ENCODE measurements at places on chromosomes 2 and 18.
A peak's percentile ranks its signal among the peaks of the same experiment; 100 is the strongest.

DNA sequence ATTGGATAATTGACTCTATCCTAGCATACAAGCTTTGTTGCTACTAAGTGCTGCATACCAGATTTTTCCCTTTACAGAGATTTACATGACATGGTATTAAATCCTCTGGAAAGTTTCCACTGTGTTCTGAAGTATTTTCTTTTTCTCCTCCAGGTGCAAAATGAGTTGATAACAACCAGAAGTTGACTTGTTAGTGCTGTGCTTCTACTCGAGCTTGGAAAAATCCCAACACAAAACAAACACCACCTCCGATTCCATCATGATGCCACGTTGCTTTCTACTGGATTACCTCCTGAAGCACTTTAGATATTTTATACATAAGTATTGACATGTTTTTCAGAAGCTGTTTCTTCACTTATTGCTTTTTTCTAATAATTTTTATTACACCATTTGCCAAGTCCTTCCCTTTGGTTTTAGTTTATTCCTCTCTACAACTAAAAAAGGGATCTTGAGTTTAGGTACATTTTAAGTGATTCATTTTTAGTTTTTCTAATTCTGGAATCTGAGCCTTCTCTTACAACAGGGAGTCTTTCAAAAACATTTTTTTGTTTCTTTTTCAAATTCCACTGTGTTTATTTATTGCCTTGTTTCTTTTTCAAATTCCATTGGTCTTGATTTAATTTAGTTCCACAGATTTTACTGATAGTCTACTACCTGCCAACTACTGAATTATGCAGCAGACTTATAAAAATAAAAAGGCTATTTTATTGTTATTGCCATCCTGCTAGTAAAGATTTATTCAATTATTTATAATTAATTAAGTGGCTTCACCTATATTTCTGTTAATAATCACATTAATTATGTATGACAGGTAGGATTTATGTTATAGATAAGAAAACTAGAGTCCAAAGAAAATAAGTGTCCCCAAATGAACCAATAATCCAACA, 143.4 kb downstream of the PPP1R1C start:
- DNase-seq, result no peak

DNA sequence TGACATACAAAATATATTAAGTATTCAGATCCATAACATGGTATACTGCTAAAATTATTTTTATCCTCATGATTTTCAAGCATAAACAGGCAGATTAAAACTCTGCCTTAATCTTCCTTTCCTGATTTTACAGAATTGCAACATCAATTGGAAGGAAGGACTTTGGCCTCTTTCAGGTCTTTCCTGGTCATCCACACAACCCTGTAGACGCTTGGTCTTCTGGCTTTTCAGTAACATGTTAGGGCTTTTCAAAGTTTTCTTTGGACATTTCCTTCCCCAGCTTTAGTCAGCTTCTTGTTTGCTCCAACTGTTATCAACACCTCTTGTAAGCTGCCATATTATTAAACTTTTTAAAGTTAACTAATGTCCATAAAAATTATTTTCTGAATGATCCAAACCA, 1364.9 kb upstream of the NRXN1 start:
- DNase-seq, result no peak

GRCh38 chr2:221610255-221610654, 38.2 kb upstream of the EPHA4 start:
- DNase-seq, result no peak

DNA sequence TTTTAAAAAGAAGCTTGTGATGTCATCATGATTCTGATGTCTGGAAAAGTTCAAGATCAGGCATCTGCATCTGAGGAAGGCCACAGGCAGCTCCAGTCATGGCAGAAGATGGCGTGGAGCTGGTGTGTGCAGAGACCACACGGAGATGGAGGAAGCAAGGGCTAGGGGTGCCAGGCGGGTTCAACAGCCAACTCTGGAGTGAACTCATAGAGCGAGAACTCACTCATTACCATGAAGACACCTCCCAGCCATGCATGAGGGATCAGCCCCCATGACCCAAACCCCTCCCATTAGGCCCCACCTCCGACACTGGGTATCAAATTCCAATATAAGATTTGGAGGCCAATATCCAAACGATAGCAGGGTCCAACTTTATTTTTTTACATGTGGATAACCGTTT, 61.6 kb downstream of the KCNG2 start:
- DNase-seq, result no peak

GRCh38 chr18:51072586-51073313, 42.7 kb downstream of the SMAD4 start:
- DNase-seq, result no peak

DNA sequence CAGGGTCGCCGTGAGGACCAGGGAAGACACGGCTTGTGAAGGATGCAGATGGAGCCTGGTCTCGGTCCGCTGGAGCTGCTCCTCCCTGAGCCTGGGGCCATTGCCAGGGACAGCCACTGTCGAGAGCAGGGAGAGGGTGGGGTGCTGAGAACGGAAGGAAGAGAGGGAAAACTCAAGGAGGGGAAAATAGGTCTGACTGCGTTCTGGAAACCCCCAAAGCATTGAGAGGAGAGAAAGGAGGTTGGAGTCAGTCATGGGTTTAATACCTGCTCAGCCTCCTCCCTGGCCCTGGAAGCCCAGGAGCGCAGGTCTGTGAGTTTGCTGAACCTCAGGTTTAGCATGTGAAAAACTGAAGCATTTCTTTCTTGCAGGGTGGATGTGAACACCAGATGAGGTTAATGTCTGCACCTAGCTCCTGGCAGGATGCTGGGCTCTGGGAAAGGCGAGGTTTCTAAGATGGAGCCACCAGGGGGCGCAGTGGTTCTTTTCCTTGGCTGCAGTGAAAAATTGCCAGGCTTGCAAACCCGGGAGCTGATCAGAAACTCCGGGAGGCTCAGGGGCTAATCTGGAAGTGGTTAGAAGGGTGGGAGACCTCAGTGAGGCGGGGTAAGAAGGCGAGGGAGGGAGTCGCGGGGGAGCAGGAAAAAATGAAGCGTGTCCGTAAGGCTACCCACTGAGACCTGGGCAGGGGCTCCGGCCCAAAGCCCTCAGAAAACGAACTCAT, 33.6 kb upstream of the RNF149 start:
- peak; percentile 72 for DNase-seq

- no peak for DNase-seq
These were observed 188.5 kb upstream of the CDH2 start for GRCh38 chr18:28365411-28365831.

DNA sequence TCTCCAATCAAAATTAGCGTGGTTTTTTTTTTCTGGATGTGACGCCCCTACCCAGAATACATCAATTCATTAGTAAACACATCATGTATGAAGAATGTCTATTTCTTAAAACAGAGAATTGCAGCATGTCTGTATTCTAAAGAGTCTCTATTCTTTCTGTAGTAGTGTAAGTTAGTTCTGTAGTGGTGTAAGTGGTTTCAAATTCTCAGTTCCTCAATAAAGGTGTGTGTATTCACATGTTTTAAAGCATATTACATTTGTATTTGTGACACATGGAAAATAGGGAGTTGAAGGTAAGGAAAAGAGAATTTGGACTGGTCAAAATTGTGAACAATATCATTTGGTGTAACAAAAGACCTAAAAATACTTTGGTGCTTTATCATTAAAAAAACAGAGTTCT, 8.0 kb upstream of the GPR75 start:
- DNase-seq, result no peak

- no peak for DNase-seq
These were observed 100.9 kb downstream of the MTCL1 start for GRCh38 chr18:8806100-8806797.

DNA sequence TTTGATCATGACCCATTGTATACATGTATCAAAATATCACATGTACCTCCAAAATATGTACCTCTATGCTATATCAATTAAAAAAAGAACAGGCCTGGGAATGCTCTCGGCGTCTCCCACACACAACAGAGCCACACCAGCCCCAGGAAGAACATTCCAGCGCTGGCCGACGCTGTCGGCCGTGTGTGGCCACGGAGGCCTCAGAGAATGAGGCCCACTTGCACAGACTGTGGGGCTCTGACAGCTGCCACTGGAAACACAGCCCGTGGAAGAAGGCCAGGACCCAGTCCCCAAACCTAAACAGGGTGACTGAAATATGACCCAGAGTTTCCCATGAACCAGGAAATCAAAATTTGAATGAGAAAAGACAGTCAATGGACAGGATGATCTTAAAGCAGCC, 69.7 kb downstream of the EIPR1 start:
- no peak for DNase-seq

GRCh38 chr2:85905891-85906290, 17.1 kb upstream of the ST3GAL5 start:
- no peak for DNase-seq

- no peak for DNase-seq
These were observed 986.0 kb downstream of the TSN start for GRCh38 chr2:122741403-122741802.

- peak; percentile 25 for DNase-seq
These were observed 10.6 kb upstream of the C2orf74 start for GRCh38 chr2:61151436-61151835.

GRCh38 chr2:2889646-2890045, 488.0 kb downstream of the EIPR1 start:
- no peak for DNase-seq

DNA sequence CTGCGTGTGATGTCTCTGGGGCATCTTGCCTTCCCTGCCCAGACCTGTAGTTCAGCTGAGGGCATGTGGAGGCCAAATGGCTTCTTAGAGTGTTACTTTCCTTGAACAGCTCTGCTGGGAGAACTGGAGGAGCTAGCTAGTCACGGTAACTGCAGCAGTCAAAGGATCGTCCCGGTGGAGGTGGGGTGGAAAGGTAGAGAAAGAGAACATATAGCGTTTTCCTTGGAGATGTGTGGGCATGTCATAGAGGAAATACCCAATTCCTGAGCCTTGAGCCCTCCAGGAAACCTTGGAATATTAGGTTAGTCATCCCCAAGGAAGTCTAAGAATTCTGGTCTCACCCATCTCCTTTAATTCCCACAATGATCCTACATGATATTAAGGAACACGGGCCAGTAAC, 33.5 kb upstream of the IL37 start:
- no peak for DNase-seq

- DNase-seq, result no peak
These were observed 38.2 kb downstream of the MC2R start for GRCh38 chr18:13877157-13877556.

GRCh38 chr2:24822049-24822706, 29.0 kb downstream of the CENPO start:
- no peak for DNase-seq

- DNase-seq, result no peak
These were observed 64.5 kb downstream of the UBR3 start for GRCh38 chr2:169891593-169892298.

GRCh38 chr2:170660409-170660808, 54.7 kb upstream of the SP5 start:
- DNase-seq, result no peak

DNA sequence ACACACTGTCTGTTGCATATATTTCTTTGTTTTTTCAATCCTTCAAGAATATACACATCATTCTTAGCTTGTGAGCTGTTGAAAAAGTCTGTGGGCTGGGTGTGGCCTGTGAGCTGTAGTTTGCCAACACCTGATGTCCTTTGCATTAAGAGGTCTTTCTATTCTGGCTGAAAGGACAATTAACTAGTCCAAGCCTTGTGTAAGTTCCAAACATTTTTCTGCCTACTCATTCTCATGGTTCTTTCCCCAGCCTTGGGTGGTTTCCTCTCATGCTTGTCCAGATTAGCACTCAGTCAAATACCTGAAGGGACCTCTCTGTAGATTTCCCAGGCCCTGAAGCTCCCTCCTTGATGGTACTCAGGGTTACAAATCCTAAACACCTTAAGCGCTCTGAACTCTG, 57.8 kb upstream of the NABP1 start:
- no peak for DNase-seq

GRCh38 chr18:34330308-34330707, 105.6 kb upstream of the NOL4 start:
- no peak for DNase-seq

GRCh38 chr18:48027401-48027963, 97.0 kb upstream of the SMAD2 start:
- DNase-seq, result no peak

GRCh38 chr18:31398191-31398590, 21.6 kb downstream of the DSG4 start:
- DNase-seq, result no peak

DNA sequence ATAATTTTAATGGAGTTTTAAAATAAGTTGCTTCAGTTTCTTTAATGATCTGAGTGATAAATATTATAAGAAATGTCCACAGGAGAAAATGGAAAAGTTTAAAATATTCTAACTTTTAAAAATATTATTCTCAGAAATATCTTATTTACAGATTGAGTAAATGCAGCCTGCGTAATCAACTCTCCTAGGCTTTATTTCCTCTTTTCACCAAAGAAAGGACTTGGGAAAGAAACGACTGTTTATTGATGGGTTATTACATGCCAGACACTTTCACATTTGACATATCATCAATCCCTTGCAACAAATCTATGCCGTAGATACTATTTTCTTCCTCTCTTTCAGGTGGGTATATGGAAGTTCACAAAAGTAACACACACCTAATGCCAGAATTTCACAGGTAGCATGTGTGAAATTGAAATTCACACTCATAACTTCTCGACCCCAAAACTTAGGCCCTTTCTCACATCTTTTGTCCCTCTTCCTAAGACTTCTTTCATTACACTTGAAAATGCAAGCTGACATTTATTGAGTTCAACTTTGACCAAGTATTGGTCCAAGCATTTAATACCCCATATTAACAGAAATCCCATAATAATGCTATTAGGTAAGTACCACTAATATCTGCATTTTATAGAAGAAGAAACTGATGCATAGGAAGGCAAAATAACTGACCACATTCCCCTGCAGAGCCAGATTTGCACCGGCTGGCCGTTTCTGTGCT, 49.2 kb downstream of the MYOM1 start:
- DNase-seq, result no peak

DNA sequence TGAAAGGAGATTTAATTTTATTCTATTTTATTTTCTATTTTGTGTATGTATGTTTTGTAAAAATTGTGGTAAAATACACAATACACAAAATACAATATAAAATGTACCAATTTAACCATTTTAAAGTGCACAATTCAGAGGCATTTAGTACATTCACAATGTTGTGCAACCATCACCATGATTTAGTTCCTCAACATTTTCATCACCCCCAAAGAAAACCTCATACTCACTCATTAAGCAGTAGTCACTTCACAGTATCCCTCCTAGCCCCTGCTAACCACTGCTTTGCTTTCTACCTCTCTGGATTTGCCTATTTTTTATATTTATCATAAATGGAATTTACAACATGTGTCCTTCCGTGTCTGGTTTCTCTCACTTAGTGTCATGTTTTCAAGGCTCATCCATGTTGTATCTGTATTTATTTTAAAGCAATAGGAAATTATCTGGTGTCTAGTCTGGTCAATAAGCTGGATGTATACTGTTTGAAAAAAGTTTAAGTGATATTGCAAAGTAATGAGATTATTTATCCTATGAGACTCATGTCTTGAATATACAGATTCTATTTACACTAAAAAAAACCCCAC, 77.9 kb upstream of the GLS start:
- DNase-seq, result no peak

GRCh38 chr2:241598487-241598886, 38.5 kb downstream of the THAP4 start:
- DNase-seq, result peak; percentile 24

Data from ACHN (cell line).